ENCODE measurements at places on chromosomes 4 and X.

- no peak for DNase-seq
Measured at GRCh38 chr4:153916273-153916755, 127.4 kb upstream of the SFRP2 start.

DNA sequence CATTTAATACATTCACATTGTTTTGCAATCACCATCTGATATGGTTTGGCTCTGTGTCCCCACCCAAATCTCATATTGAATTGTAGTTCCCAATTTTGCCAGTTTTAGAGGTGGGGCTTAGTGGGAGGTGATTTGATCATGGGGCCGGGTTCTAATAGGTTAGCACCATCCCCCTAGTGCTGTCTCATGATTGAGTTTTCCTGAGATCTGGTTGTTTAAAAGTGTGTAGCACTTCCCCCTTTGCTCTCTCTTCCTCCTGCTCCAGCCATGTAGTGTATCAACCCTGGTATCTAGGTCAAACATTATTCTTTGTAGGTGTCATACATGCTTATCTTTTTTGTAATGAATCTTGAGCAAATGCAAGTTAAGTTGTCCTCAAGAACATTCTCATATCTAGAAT is 83.3 kb upstream of the KIT start:
- no peak for DNase-seq

- no peak for DNase-seq
Measured at GRCh38 chr4:5381961-5382441, 326.4 kb downstream of the EVC2 start.

DNA sequence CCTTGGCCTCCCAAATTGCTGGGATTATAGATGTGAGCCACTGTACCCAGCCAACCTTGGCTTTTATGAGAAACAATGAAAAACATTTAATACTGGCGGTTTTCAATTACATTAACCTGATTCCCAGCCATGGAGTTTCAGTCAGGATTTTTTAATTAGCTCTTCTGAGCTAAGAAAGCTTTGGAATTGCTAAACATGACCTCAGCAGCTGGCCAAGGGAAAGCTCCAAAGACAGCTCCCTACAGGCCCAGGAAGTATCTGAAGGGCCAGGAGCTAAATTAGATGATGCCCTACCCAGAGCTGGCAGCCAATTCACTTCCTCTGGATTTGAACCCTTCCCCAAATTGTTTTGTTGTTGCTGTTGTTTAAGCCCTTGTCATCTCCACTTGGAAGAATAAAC is 26.5 kb upstream of the FUNDC1 start:
- no peak for DNase-seq

- no peak for DNase-seq
Measured at GRCh38 chr4:64014647-64015046, 394.6 kb downstream of the TECRL start.

- DNase-seq: no peak
Measured at GRCh38 chrX:68997911-68998310, 167.3 kb downstream of the PJA1 start.

- DNase-seq: no peak
Measured at GRCh38 chrX:9392445-9392844, 72.4 kb upstream of the TBL1X start.

DNA sequence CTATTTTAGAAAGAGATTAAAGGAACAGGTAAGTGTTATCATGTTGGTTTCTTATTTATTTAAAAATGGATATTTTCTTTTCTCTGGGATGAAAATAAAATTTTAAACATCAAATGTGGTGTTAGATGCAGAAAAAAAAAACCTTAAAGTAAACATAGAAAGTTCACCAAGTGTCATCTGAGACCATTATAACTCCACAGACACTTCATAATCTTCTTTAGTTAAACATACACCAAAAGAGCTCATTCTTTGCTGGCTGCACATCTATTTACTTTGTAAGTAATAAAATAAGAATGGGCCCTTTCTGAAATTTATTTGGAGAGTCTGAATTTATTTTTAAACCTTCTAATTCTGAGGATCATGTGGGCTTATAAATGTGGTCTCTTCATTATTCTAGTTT is 460.7 kb upstream of the CTSO start:
- DNase-seq: no peak

- DNase-seq: no peak
Measured at GRCh38 chr4:82833696-82834313, 35.2 kb upstream of the SCD5 start.

DNA sequence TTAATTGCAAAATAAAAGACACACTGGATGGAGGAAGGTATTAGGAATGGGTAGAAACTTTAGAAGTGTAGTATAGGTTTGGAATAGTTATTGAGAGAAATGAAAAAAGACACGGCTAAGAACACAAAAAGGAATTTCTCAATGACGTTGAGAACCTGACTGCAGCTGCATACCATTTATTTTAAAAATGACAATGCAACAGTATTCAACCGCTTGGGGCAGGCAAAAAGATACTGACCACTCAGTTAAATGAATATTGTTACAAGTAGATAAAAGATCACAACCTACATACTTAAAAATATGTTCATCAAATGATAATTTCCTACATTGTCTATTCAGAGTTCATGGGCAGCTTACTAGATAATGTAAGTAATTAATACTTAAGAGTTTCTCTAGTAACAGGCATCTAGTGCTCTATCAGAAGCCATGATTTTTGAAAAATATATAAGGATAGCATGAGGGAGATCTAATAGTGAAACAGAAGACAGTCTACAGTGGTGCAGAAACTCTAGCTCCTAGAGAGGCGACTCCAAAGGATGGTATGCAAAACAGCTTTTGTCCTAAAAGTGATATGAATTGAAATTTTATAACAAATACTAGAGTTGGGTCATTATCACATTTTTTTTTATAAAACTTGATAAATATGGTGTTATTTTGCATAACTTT is 216.2 kb upstream of the VEGFC start:
- no peak for DNase-seq

DNA sequence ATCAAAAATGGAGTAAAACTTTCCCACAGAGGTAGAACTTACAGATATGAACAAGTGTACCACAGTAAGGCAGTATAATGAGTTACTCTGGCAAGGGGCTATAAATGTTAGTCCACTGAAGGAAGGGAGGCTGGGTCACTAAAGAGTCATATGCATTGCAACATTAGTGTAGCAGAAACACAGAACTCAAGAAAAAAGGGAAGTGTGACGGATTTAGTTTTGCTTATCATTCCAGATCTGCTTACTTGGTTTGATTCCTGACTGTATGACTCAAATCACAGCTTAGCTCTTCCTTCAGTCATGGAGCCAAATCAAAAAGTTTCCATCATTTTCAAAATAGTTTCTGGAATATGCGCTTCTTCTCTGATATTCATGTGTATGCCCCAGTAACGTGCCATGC is 148.7 kb downstream of the FSTL5 start:
- no peak for DNase-seq

Data from left renal cortex interstitium (tissue), 4 donors.